ENCODE measurements at places on chromosomes 3 and 15.
A peak's percentile ranks its signal among the peaks of the same experiment; 100 is the strongest.

GRCh38 chr3:153373606-153374005, 211.6 kb downstream of the RAP2B start:
- DNase-seq, result peak; percentile 8

- DNase-seq, result peak; percentile 86
These were observed 12.9 kb downstream of the PCYT1A start for GRCh38 chr3:196274585-196274984.

- peak; percentile 7 for DNase-seq
These were observed 735 bp upstream of the SLC25A26 start for GRCh38 chr3:66220066-66220465.

- peak; percentile 55 for DNase-seq
These were observed 79.4 kb upstream of the ATP11B start for GRCh38 chr3:182713743-182714517.

DNA sequence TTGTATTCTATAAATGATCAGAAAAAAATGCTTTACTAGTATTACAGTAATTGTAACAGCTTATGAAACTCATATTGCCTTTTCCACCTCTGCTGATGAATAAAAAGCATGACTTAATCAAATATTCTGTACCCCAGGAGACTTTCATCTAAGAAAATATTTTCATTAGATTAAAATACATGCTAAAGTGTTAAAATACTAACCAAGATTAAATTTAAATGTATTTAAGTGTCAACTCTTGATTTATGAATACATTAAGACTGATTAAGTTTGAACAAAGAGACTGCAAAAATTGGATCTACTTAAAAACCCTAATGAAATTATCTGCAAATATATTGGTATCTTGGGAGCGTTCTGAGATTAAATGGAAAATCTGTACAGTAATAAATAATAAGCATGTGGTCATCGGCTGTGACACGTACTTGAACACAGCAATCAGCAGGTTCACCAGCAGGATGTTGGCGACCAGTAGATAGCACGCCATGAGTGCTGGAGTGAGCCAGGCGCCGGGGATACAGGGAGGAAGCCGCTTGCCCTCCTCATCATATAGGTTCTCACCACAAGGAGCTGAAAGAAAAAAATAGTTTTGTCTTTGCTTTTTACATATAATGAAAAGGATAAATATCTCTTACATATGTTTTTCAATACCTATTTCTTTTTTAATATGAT, 36.6 kb upstream of the MTMR10 start:
- DNase-seq, result no peak

DNA sequence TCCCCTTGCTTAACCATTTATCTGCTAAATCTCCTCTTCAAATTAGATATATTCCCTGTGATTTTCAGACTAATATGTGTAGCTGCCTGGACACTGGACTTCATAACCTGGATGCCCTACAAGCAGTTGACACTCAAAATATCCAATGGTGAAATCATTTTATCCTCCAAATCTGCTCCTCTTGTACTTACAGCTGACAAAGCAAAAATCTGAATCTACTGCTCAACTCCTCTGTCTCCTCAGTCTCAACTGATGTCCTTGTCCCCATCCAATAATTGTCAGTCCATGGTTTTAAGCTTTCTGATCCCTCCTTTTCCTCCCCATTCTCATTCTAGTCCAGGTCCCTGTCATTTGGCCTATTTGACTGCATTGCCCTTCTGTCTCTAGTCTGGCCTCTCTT, 411.8 kb downstream of the TBC1D5 start:
- no peak for DNase-seq

GRCh38 chr3:169966951-169967915, 626 bp downstream of the SEC62 start:
- peak; percentile 51 for DNase-seq

- DNase-seq, result no peak
These were observed 69.7 kb downstream of the UBE2E2 start for GRCh38 chr3:23272820-23273219.

GRCh38 chr3:150790629-150791028, 27.7 kb upstream of the SIAH2 start:
- DNase-seq, result no peak

GRCh38 chr15:51379390-51379789, 37.9 kb downstream of the GLDN start:
- no peak for DNase-seq

- no peak for DNase-seq
These were observed 40.6 kb upstream of the IREB2 start for GRCh38 chr15:78397382-78397781.

GRCh38 chr3:54421943-54422342, 299.6 kb downstream of the CACNA2D3 start:
- no peak for DNase-seq

DNA sequence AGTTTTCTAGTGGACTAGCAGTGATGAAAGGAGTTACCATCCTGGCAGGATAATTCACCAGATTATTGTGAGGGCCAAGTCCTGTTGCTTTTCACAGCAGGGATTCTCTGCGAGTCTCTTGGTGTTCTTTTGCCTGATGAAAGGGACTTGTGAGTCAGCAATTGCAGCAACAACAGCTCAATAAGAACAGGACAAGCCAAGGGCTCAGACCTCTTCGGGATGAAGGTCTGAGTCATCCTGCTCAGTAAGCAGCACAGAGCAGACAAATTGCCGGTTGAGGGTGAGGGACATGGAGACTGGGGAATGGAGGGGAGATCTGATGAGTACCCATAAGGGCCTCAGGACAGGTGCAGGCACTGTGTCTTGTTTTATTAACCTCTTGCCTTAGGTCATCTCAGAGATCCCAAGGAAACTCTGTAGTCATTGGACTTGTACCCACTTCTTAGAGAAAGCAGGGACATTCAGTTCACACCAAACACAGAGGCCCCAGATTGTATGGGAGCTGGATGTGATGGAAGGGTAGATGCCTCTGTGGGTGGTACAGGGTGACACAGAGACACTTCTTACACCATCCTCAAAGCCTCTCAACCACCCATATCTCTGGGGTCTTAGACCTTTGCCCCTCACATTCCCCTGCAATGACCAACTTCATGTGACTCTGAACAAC, 173.8 kb upstream of the TLE3 start:
- no peak for DNase-seq

DNA sequence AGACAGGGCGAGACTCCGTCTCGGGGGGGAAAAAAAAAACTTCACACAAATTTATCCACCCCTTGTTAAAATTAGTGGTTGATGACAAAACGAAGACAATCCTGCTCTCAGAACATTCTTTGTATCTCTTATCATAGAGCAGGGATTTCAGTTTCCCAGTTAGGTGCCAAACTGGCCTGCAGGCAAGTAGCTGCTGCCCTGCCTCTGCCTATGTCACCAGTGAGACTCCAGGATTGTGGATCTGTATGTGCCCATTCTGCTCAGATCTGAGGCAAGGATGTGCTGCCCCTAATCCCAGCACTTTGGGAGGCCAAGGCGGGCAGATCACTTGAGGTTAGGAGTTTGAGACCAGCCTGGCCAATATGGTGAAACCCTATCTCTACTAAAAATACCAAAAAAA, 54.4 kb downstream of the IQGAP1 start:
- DNase-seq, result no peak

DNA sequence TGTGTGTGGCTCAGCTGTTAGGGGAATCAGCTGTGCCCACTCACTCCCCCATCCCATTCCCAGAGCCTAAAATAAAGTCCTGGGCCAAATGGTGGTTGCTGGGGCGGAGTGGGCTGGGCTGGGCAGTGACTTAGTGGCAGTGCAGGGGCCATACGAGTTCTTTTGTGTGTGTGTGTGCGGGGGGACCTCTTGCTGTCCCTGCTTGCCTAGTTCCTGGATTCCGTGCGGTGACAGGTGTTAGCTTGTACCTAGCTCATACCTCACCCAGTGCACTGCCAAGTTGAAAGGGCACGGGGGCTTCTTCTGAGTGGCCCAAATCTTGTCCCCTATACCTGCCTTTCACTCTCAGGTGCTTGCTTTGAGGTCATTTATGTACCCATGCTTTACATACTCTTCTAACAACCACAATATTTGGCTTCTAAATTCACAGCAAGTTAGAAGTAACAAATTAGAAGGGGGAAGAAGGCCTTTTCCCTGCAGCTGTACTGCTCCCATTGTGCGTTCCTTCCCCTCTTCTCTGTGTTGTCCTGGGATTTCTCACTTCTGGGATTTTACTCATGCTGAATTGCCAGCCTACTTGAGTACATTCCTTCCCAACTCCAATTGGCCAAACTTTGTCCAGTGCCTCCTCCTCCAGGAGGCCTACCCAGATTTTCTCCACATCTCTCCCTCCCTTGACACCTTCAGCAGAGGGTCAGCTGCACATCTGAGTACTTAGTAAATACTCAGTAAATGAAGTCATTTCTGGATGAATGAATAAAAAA, 66.3 kb upstream of the POLG start:
- no peak for DNase-seq

- peak; percentile 36 for DNase-seq
These were observed 16.0 kb upstream of the CCNL1 start for GRCh38 chr3:157175691-157176507.

DNA sequence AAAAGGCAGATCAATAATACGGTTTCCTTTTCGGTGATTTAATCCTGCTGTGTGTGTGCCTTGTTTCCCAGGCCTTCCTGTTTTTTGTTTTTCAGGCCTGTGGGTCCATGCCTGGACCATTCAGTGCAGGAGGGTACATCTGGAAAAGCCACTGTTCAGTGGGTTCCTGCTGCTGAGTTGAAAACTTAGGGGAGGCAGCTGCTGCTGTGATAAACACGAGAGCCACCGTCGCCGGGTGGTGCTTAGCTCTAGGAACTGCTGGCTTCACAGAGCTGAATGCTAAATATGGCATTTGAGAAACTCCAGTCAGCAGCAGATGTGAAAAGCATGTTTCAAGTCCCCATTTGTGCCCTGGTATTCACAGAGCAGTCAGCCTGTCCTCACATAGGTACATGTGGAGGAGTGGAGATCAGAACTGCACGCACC, 44.0 kb downstream of the SYNM start:
- no peak for DNase-seq

DNA sequence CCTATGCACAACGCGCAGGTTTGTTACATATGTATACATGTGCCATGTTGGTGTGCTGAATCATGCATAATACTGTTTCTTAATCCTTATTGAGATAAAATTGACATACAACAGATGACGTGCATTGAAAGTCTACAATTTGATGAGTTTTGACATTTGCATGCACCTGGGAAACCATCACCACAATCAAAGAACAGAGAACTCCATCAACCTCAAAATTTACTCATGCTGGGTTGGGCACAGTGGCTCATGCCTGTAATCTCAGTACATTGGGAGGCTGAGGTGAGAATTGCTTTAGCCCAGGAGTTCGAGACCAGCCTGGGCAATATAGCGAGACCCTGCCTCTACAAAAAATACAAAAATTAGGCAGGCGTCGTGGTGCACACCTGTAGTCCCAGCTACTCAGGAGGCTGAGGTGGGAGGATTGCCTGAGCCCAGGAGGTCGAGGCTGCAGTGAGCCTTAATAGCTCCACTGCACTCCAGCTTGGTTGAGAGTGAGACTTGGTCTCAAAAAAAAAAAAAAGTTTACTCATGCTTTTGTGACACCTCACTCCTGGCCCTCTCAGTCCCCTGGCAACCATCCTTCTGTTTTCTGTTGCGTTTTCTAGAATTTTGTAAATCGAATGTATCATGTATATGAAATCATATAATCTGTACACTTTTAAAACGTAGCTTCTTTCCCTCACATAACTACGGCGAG, 56.6 kb downstream of the BHLHE40 start:
- DNase-seq, result no peak
